Cortex of kidney (tissue), 1 donor: ENCODE measurements at places on chromosomes 2 and 18.

- DNase-seq, result no peak
Measured at GRCh38 chr2:70087702-70088597, 673 bp downstream of the PCBP1 start.

DNA sequence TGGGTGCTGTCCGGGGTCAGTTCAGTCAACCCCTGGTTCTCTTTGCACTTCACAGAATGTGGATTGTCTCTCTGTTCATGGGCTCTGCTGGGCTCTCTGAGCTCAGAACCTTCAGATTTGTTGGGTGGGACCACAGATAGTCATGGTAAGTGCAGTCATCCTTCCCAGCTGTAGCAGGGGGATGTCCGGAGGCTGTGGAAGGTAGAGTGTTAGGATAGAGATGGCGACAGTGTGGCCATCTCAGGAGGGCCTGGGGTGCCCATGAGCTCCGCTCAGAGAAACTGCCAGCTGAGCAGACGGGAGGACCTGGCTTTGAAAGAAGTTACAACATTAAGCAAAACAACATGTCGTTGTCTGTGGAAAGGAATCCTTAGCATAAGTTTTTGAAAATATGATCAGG is 149.8 kb downstream of the FAM210A start:
- no peak for DNase-seq

DNA sequence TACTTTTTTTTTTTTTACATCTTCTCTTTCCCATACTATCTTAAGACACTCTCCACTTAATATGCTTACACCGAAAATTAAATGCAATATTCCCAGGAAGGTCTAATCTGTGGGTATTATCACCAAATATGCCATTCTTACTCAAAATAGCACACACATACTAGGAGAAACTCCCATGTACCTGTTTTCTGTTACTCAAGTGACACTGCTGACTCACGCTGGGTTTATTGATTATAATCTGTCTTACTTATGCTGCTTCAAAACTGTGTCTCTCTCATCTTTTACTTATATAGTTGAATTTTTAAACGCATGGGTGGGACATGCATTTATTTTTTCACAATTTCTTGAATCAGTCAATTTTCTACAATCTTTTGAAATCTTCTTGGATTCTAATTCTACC is 29.9 kb downstream of the MRPL19 start:
- DNase-seq, result no peak

DNA sequence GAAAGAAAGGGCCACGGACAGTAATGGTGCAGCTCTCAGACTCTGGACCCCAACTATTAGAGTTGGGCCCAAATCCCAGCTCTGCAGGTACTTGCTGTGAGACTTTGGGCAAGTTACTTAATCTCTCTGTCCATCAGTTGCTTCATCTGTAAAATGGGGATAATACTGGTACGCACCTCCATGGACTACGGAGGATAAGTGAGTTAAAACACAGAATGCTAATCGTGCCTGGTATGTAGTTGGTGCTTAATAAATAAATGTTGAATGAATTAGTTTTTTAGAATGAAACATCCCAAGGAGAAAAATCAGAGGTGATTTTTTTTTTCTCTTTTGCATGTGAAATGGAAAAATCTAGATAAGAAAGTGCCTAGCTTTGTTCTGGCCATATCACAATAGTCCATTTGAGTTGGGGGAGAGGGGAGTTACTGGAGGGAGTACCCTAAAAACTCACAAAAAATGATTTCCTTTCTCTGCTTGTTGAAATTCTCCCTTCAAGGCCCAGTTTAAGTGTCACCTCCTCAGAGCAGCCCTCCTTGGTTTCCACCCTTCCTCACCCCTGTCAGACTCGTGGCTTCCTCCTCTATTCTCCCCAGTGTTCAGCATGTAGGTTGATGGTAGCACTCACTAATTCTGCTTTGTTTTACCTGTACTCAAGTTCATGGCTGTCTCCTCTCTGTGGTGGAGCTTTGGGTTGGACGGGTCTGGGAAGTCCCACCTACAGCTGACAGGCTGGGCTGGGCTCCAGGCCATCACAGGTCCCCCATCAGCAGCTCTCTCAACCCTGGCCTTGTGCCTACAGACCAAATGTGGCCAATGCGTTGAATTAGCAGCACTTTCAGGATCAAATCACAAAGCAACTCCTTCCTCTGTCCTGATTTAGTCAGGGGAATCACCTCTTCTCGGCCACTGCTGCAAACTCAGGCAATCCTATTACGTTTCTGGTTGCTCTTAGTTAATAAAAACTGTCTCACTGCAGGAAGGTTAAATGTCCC is 92.8 kb upstream of the TAF1B start:
- DNase-seq, result no peak

DNA sequence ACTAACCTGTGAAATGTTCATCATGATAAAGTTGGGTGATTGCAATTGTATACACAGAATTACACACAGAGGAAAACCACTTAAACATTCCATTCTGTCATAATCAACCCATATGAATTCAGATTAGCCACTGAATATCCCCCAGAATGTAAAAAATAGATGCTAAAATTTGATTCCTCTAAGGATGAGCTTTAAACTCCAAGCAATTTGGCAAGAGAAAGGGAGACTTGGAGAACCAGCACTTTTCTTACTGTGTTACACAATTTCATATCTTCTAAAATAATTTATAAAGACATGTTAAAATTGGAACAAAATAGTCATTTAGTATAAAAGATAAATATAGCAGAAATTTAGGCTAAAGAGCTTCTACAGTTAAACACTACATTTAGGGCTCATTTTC is 146.3 kb upstream of the LMAN1 start:
- DNase-seq, result no peak
